Midbrain (tissue), 1 donor: ENCODE measurements at places on chromosomes 2 and 18.

DNA sequence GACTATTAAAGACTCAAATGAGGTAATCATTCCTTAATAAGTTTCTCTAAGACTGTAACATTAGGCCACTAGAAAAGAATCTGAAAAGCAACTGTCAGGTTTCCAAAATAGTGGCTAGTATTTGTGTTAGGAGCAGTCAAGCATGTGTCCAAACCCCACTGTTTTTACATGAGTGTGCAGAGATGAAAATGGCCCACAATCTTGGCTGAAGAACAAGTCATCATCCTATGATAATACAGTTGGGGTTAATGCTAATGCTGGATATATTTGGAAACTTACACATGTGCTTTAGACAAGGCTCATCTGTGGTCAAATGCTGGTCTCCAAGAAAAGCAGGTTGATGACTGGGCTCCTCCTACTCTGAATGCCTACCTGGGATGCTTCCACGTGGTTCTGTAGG is 73.6 kb downstream of the MAIP1 start:
- DNase-seq, result no peak

GRCh38 chr2:74653589-74653984 is 460 bp upstream of the SEMA4F start:
- no peak for DNase-seq

DNA sequence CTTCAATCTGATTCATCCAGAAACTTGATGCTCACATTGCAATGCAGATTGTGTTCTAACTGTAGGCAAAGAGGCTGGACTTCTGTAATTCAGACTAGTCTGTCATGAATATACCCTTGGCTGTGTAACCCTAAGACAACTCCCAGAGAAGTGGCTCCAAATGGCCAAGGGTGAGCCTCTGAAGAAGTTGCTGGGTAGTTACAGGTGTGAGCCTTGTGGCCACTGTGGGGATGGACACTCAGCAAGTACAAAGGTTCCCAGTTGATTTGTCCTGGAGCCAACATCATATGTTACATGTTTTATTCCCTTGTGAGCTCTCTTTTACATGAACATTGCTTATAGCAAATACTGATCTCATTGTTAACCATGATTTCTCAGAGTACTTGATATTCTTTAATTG is 94.8 kb upstream of the KCNJ3 start:
- no peak for DNase-seq

GRCh38 chr2:19748073-19748375 is 153.8 kb downstream of the TTC32 start:
- DNase-seq, result no peak
